ENCODE measurements at places on chromosomes 6 and 20. TPM values are rescaled to one million over a fixed set of nuclear protein-coding genes. Genes with fewer than 3 reads are reported as not detected.

DNA sequence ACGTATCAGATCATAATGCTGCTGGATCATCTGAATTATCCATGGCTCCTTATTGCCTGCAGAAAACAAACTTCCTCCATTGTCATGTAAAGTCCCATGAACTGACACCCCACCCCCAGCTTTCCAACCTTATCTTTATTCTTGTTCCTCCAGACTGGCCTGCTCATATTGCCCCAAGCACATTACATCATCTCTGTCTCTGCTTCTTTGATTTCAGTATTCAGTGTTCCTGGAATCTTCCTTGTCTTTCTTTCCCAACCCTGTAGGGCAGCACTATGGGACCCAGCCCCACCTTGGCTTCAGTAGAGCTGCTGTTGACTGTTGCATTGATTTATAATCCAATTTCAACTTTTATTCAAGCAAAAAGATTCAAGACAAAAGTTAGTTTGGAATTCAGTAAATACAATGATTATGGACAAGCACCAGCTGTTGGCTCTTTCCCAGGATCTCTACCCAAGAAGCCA, 187.5 kb upstream of the ECI2 start:
- DNase-seq, result no peak
- H3K4me3 ChIP-seq, result no peak overlapping the region
- no peaks in the 10 kb centered on the region for H3K4me1 ChIP-seq
- no peaks in the 10 kb centered on the region for H3K27me3 ChIP-seq
- no peak overlapping the region for H3K27ac ChIP-seq
- H3K36me3 ChIP-seq, result no peaks in the 10 kb centered on the region

GRCh38 chr6:104253236-104253635, 606.5 kb downstream of the HACE1 start:
- H3K27me3 ChIP-seq, result no peaks in the 10 kb centered on the region
- no peak for DNase-seq
- H3K27ac ChIP-seq, result no peak overlapping the region

Gene BPI
- total RNA-seq, result not detected

DNA sequence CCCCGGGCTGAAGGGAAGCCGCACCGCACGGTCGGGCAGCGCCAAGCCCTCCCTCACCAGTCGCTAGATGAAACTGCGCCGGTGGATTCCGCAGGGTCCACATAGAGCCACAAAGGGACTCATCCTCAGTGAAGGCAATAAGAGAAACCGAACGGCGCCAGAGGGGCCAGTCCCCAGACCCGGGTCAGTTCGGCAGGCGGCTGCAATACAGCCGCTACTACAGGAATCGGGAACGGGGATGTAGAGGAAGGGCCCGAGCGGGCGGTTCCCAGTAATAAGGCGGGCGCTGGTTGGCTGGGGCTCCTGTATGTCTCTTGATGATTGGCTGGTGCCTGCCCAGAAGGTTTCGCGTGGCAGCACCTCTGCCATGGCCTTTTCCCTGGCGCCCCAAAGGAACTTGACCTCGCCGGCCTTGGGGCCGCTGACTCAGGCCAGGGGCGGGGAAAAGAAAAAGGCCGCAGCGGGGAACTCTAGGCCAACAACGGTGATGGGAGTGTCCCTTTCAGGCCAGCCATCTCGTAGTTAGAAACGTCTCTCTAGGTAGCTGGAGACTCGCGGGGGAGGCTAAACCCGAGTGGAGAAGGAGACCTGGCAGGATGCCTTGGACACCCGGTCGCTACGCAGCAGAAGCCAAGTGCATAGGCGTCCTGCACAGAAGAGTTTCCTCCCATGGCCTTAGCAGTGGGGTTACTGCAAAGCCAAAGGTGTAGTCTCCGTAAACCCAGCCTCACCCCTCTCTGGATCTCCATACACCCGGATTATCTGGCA, at the start of gene IBTK:
IBTK (minus strand) TSS at position 240 of the 768 bp plus-strand sequence. CDS start 7,258 bp downstream, outside the sequence.
- no peaks in the 10 kb centered on the region for H3K27me3 ChIP-seq
- DNase-seq, result peak; percentile 69
- H3K36me3 ChIP-seq, result no peaks in the 10 kb centered on the region
- H3K4me1 ChIP-seq, result peaks cover 6% of the 10 kb centered on the region

GRCh38 chr6:94362061-94362864, 942.9 kb upstream of the EPHA7 start:
- no peak for DNase-seq
- H3K27ac ChIP-seq, result no peak overlapping the region
- no peaks in the 10 kb centered on the region for H3K27me3 ChIP-seq
- H3K36me3 ChIP-seq, result no peaks in the 10 kb centered on the region
- no peaks in the 10 kb centered on the region for H3K4me1 ChIP-seq

Gene TSHZ2
- 0.36 TPM for total RNA-seq

GRCh38 chr6:157224951-157225574, 98.3 kb downstream of the TMEM242 start:
- no peak for DNase-seq
- H3K4me3 ChIP-seq, result no peak overlapping the region
- no peaks in the 10 kb centered on the region for H3K36me3 ChIP-seq
- no peak overlapping the region for H3K27ac ChIP-seq

- no peak overlapping the region for H3K4me3 ChIP-seq
- DNase-seq, result no peak
- H3K36me3 ChIP-seq, result no peaks in the 10 kb centered on the region
- no peak overlapping the region for H3K27ac ChIP-seq
Measured at GRCh38 chr20:63067721-63068560, 61.2 kb upstream of the BHLHE23 start.

GRCh38 chr6:109060571-109060970, 34.1 kb downstream of the SESN1 start:
- no peaks in the 10 kb centered on the region for H3K27me3 ChIP-seq
- no peaks in the 10 kb centered on the region for H3K36me3 ChIP-seq
- no peak for DNase-seq
- no peak overlapping the region for H3K4me3 ChIP-seq

- H3K36me3 ChIP-seq, result no peaks in the 10 kb centered on the region
- no peaks in the 10 kb centered on the region for H3K27me3 ChIP-seq
- DNase-seq, result no peak
- H3K4me3 ChIP-seq, result no peak overlapping the region
- H3K27ac ChIP-seq, result no peak overlapping the region
Measured at GRCh38 chr20:52118016-52118623, 73.5 kb downstream of the ZFP64 start.

- H3K27ac ChIP-seq, result no peak overlapping the region
- no peaks in the 10 kb centered on the region for H3K27me3 ChIP-seq
- H3K36me3 ChIP-seq, result no peaks in the 10 kb centered on the region
- H3K4me3 ChIP-seq, result no peak overlapping the region
- DNase-seq, result no peak
Measured at GRCh38 chr20:50759678-50760077, 28.3 kb downstream of the PARD6B start.

Gene C6orf58
- total RNA-seq, result not detected

DNA sequence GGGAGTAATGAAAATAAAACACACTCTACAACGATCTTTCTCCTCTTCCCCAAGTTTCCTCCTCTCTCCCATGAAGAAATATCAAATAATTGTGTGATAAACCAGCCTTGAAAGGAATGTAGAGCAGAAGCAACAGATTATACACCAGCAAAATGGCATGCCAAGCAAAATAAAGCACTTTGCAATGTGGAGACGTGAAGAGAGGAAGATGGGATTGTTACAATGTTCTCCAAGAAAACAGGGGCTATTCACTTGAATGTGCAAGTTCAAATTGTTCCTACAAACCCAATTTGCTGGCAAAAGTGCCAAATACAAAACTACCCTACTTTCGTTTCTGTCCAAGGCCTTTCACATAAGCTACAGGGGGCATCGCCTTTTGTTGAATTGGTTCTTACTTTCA, 185.1 kb downstream of the PDE7B start:
- no peak for DNase-seq
- H3K27me3 ChIP-seq, result no peaks in the 10 kb centered on the region
- no peak overlapping the region for H3K27ac ChIP-seq
- no peaks in the 10 kb centered on the region for H3K4me1 ChIP-seq

DNA sequence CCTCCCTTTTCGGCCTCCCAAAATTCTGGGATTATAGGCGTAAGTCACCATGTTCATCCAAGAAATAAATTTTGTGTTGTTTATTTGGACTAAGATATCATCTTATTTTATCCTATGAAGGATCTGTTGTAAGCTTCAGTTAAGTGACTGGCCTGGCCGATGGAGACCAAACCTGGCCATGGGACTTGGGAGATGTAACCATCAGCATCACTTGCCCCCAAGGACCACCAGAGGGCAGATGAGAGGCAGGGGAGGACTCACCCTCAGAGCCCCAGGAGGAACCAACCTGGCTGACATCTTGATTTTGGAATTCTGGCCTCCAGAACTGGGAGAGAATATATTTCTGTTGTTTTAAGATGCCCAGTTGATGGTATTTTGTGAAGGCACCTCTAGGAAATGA, 266.7 kb downstream of the CDH26 start:
- no peaks in the 10 kb centered on the region for H3K36me3 ChIP-seq
- no peaks in the 10 kb centered on the region for H3K4me1 ChIP-seq
- no peak overlapping the region for H3K27ac ChIP-seq
- H3K27me3 ChIP-seq, result no peaks in the 10 kb centered on the region

GRCh38 chr20:23043376-23043775, 6.1 kb downstream of the THBD start:
- no peaks in the 10 kb centered on the region for H3K36me3 ChIP-seq
- no peak overlapping the region for H3K27ac ChIP-seq
- no peaks in the 10 kb centered on the region for H3K4me1 ChIP-seq
- no peak overlapping the region for H3K4me3 ChIP-seq

GRCh38 chr20:34886122-34886521, 9.7 kb downstream of the ACSS2 start:
- no peak for DNase-seq
- H3K36me3 ChIP-seq, result no peaks in the 10 kb centered on the region
- H3K27me3 ChIP-seq, result no peaks in the 10 kb centered on the region
- peaks cover 17% of the 10 kb centered on the region for H3K4me1 ChIP-seq
- no peak overlapping the region for H3K4me3 ChIP-seq

- H3K4me1 ChIP-seq, result no peaks in the 10 kb centered on the region
- no peaks in the 10 kb centered on the region for H3K36me3 ChIP-seq
- no peak overlapping the region for H3K27ac ChIP-seq
- no peak for DNase-seq
Measured at GRCh38 chr6:130769861-130770260, 57.3 kb upstream of the SMLR1 start.

- H3K4me3 ChIP-seq, result no peak overlapping the region
- DNase-seq, result no peak
- H3K27me3 ChIP-seq, result no peaks in the 10 kb centered on the region
- no peak overlapping the region for H3K27ac ChIP-seq
- no peaks in the 10 kb centered on the region for H3K4me1 ChIP-seq
Measured at GRCh38 chr20:14673164-14673563, 335.8 kb upstream of the FLRT3 start.

GRCh38 chr6:80343511-80343910, 237.0 kb downstream of the BCKDHB start:
- H3K4me3 ChIP-seq, result no peak overlapping the region
- DNase-seq, result no peak
- H3K4me1 ChIP-seq, result no peaks in the 10 kb centered on the region
- H3K27me3 ChIP-seq, result no peaks in the 10 kb centered on the region
- H3K27ac ChIP-seq, result no peak overlapping the region
- H3K36me3 ChIP-seq, result no peaks in the 10 kb centered on the region

GRCh38 chr20:2416541-2417212, 36.0 kb downstream of the TGM6 start:
- H3K27me3 ChIP-seq, result peaks cover 4% of the 10 kb centered on the region
- H3K27ac ChIP-seq, result no peak overlapping the region
- no peak overlapping the region for H3K4me3 ChIP-seq
- DNase-seq, result no peak

DNA sequence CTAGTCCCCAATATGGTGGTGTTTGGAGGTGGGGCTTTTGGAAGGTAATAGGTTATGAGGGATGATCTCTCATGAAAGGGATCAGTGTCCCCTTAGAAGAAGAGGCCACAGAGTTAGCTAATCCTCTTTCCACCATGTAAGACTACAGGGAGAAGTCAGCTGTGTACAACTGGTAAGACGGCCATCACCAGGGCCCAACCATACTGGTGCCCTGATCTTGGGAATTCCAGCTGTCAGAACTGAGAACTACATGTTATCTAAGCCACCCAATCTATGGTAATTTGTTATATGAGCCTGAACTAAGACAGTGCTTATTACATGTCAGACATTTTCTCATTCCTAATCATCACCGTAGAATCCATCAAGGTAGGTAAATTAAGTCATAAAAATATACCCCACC, 77.7 kb upstream of the ZNF217 start:
- no peak for DNase-seq
- no peak overlapping the region for H3K4me3 ChIP-seq
- no peaks in the 10 kb centered on the region for H3K36me3 ChIP-seq
- H3K27ac ChIP-seq, result no peak overlapping the region
- no peaks in the 10 kb centered on the region for H3K27me3 ChIP-seq

DNA sequence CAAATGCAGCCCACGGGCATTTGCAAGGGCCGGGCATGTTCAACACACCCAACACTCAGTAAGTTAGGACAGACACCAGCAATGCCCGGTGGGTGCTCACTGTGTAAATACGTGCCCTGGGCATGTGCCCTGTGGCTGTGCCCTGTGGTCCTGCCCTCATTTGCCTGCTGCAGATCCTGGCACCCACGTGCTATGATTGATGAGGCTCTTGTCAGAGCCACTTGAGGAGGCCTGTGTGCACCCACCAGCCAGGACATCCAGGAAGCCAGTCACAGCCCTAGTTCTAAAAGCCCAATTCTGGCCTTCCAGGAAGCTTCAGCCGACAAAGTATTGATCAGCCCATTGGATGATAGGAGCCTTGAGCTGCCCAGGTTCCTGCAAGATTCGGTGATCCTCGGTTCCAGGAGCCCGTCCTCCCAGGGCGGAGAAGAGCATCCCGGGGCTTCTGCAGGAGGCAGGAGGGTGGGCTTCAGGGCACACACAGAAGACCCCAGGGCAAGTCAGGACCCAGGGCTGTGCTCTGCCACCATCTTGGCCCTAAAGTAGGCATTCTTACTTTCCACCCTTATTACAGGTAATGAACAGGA, 223.9 kb downstream of the PREX1 start:
- DNase-seq, result no peak
- H3K4me3 ChIP-seq, result no peak overlapping the region
- H3K4me1 ChIP-seq, result peaks cover 3% of the 10 kb centered on the region
- H3K36me3 ChIP-seq, result no peaks in the 10 kb centered on the region

DNA sequence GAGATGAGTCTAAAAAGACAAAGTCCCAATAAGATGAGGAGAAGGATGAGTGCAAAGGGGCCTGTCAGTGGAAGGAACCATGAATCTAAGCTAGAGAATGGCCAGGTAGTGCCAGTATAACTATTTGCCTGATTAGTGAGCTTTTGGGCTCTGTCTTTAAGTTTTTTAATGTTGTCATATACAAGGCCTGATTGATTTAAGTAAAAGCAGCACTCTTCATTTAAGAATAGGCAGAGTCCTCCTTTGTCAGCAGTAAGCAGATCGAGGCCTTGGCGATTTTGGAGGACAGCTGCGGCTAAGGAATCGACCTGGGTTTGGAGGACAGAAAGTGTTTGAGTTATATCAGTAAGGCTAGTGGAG, 753.4 kb upstream of the ADGRB3 start:
- H3K4me3 ChIP-seq, result no peak overlapping the region
- no peaks in the 10 kb centered on the region for H3K36me3 ChIP-seq
- no peaks in the 10 kb centered on the region for H3K4me1 ChIP-seq
- DNase-seq, result no peak
- no peaks in the 10 kb centered on the region for H3K27me3 ChIP-seq

All from GM12878 (cell line).